NCI-H345 (cell line): ENCODE measurements at places on chromosomes 6 and 20.

DNA sequence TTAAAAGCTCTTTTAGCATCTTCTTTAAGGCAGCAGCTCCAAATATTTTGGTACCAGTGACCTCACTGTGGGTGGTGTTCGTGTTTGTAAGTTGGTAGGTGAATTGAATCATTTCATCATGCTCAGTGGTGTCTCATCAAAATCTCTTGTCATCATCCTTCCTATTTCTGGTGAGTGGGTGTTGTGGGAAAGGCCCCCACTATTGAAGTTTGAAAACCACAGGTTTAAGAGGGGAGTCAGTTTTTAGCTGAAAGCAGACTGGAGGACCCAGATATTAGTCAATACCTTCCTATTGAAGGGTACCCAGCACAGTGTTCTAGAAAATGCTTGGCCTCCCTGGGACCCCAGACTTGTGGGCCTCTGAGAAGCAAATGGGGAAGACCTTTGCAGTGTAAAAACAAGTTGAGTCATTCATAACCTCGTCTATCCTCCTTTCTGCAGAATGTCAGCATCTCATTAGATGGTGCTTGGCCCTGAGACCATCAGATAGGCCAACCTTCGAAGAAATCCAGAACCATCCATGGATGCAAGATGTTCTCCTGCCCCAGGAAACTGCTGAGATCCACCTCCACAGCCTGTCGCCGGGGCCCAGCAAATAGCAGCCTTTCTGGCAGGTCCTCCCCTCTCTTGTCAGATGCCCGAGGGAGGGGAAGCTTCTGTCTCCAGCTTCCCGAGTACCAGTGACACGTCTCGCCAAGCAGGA lies 3.7 kb downstream of the PIM1 start:
- DNase-seq = no peak

- no peak for DNase-seq
Measured at GRCh38 chr6:116649129-116649528, 19.4 kb downstream of the ZUP1 start.

DNA sequence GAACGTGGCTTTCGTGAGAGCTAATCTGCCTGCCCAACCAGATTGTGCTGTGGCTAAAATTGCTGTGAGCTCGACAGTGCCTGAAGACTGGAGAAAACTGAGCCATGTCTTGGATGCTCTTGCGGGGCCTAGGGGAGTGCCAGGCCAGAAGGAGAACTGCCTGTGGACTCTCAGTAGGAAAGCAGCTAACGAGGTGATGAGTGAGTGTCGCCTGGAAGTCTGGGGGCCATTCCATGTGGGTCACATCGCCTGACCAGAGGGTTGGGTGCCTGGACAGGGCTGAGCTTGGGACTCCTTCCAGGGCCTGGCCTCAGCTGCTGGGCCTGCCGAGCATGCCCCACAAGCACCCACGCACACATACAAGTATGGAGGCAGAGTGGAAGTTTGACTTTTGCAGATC lies 166.5 kb downstream of the VEGFA start:
- DNase-seq = no peak

DNA sequence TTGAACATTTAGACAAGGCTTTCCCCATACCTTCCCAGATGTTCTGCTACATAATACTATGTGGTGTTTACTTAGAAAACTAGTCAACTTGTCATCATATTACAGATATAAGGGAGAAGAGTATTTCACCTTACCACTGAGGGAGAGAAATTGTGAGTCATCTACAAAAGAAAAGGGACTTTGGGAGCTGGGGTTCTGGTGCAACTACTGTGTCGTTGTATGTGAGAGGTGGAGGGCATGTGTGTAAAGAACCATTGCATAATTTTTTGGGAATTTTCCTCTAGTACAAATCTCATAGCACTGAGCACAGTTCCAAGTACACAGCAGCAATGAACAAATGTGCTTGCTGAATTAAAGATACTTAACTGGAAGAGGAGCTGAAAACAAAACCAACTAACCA lies 665.6 kb downstream of the DHX35 start:
- DNase-seq = no peak

- DNase-seq = no peak
Measured at GRCh38 chr6:106804346-106805335, 169.9 kb downstream of the CD24 start.

DNA sequence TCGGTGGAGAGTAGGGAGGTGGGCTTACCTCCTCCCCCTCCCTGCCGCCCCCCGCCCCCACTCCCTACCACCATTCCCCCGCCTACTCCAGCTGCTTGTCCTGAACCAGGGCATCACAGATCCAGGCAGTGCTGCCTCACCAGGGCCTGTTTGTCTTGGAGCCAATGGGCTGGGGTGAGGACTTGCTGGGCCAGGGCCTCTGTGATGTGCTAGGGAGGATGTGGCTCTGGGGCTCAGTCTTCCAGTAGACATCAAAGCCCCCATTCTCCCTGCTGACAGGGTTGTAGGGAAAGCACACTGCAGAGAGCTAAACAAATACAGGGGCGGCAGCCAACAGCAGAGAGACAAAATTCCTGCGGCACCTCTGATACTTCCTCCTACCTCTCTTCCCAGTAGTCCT lies 48.2 kb upstream of the NXT1 start:
- no peak for DNase-seq

DNA sequence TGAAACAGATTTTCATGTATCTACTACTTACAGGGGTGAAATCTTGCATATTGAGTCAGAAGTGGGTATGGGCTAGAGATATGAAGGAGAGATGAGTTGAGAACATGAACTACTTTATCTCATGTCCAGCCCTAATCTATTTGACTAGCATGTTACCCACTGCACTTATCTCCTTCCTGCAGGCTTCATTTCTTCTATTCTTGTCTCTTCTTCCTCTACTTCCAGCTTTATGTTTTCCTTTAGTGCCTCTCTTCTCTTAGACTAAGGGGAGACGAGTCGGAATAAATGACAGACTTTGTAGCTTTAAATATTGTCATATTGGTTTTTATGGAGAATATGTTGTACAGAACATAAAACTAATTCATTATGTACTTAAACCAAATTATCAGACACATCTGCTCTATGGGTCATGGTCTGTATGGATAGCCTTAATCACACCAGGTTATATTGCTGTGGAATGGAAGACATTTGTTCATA lies 5.3 kb downstream of the RAB32 start:
- DNase-seq = no peak

- peak; percentile 99 for DNase-seq
Measured at GRCh38 chr6:37499433-37500293, at the start of gene CCDC167. CCDC167 (minus strand) TSS chr6:37499893; CDS start chr6:37499863, 30 bp downstream.

- DNase-seq = no peak
Measured at GRCh38 chr6:106710580-106710979, 81.2 kb downstream of the QRSL1 start.

DNA sequence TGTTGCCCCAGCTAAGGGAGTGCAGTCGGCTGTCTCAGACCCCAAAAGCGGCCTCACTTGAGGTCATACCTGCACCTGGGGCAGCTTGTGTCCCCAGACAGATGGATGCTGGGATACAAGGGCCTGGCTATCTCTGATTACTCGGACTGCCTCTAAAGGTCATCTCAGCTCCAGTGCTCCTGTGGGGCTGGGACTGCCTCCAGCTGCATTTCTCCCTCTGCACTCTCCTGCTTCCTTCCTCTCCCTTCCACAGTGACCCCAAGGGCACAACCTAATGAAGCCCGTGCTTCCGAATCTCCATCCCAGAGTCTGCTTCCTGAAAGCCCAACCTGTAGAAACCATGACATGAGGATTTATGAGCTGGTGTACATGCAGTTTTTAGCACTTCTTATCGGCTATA lies 22.8 kb upstream of the OCSTAMP start:
- DNase-seq = no peak

DNA sequence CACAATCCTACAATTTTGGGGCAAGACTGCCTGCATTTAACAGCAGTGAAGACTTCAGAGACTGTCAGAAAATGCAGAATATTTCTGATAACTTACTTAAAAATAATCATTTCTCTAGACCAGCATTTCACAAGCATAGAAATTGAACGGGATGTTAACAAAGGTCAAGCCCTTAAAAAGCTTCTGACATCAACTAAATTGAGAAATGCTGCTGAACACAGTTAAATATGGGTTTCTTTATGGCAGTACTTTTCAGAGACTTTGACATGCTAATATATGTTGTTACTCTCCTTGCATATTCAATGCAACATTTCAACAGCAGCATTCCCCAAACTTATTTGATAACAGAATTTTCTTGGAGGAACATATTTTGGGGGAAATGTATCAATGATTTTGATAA lies 84.5 kb downstream of the KIF13A start:
- no peak for DNase-seq

DNA sequence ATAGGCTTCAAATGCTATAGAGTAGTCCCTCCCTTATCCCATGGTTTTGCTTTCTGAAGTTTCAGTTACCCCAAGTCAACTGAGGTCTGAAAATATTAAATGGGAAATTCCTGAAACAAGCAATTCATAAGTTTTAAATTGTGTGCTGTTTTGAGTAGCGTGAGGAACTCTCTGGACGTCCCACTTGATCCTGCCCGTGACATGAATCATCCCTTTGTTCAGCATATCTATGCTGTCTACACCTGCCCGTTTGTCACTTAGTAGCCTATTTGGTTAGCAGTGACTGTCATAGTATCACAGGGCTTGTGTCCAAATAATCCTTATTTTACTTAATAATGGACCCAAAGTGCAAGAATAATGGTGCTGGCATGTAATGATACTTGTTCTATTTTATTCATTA lies 5.0 kb downstream of the PCMT1 start:
- no peak for DNase-seq

DNA sequence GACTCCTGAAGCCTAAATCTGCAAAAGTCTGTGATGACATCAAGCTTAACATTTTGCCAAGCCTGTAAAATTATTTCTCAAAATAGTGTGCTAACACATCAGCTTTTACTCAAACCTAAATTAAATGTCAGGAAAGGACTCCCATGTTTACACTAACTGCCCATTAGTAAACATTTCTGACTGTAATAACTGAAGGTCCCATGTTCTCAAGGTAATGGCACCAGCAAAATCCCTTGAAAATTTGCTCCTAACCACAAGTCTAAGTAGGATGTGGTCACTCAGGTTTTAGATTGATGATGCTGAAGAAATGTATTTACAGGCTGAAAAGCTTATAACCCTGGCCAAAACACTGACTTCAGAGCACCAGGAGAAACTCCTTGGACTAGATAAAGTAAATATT lies 33.0 kb downstream of the BACH2 start:
- DNase-seq = no peak

- DNase-seq = peak; percentile 26
Measured at GRCh38 chr6:113414511-113414910, 442.6 kb upstream of the MARCKS start.

GRCh38 chr6:143896126-143896860 lies 32.0 kb downstream of the ZC2HC1B start:
- DNase-seq = no peak

DNA sequence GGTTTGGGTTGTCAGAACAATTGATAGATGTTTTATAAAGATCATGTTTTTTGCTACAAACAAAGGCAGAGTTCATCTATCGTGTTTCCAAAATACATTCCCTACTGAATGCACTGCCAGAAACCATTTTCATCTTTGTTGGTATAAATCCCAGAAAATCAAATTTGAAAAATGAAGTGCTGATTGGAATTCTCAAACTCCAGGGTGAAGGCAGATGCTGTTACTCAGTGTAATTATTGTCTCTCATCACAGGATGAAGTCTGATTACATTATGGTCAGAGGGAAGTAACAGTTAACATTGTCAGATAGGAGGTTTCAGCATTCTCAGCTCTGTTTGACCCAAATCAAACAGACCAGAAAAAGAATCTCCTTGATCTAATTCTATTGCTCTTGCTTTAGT lies 198.4 kb upstream of the KCNK16 start:
- no peak for DNase-seq

- DNase-seq = no peak
Measured at GRCh38 chr6:137900815-137901214, 33.8 kb downstream of the TNFAIP3 start.

GRCh38 chr20:60306551-60306950 lies 348.3 kb downstream of the CDH26 start:
- DNase-seq = no peak

DNA sequence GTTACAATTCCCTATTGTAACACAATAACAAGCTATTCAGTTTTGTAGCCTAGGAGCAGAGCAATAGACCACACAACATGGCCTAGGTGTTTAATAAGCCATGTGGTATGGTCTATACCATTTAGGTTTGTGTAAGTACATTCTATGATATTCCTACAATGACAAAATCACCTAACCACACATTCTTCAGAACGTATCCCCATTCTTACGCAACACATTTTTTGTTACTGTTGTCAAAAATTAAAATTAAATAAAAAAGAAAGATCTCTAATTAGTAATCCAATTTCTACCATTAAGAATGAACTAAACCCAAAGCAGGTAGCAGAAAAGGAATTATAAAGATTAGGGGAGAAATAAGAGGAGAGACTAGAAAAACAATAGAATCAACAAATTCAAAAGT lies 44.0 kb downstream of the RANBP9 start:
- no peak for DNase-seq

- no peak for DNase-seq
Measured at GRCh38 chr6:138512609-138513008, 13.3 kb upstream of the NHSL1 start.

- DNase-seq = no peak
Measured at GRCh38 chr6:113684382-113684901, 172.7 kb upstream of the MARCKS start.

GRCh38 chr6:138484018-138484731 lies 15.1 kb downstream of the NHSL1 start:
- DNase-seq = no peak

- DNase-seq = peak; percentile 26
Measured at GRCh38 chr6:63806573-63806913, 170.9 kb downstream of the PHF3 start.

DNA sequence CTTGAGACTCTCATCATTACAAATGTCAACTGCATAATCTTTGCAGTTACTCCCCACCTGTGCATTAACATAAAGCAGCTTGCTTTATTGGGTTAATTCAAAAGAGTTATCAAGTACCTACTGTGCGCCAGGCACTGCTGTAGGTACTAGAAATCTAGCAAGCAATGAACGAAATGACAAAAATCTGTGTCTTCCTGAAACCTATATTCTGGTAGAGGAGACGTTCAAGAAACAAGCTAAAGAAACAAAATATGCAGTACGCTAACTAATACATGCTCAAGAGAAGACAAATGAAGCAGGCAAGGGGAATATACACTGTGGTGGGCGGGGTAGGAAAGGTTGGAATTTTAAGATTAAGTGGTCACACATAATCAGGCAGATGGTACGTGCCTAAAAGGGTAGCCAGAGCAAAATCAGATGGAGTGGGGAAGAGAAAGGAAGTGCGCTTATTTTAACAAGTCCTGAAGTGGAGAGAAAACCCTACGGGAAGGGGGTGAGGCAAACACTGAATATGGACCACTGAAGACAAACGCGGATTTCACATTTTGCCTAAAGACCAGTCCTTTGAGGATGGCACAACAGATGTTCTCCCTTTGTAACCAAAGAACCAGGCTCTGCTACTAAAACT lies 1.2 kb downstream of the ELOVL2 start:
- DNase-seq = peak; percentile 15

- DNase-seq = no peak
Measured at GRCh38 chr6:52394251-52394666, 25.9 kb upstream of the EFHC1 start.

DNA sequence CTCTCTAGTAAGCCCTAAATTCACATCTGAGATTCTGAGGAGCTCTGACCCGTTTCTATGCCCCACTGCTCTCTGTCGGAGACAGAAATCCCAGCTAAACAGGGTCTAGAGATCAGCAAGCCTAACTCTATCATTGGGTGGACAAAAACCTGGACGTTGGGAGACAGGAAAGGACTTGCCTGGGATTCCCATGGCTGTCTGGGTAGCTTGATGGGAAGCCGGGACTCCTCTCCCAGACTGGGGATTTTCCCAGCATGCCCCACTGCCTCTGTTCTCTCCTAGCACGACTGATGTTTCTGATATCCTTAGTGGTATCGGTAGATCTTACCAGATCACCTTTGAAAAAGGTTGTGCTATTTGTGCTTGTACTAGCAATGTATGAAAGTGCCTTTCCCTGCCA lies 22.9 kb downstream of the DUSP22 start:
- DNase-seq = no peak
